D721Med (cell line): ENCODE measurements at places on chromosomes 1 and 21.

DNA sequence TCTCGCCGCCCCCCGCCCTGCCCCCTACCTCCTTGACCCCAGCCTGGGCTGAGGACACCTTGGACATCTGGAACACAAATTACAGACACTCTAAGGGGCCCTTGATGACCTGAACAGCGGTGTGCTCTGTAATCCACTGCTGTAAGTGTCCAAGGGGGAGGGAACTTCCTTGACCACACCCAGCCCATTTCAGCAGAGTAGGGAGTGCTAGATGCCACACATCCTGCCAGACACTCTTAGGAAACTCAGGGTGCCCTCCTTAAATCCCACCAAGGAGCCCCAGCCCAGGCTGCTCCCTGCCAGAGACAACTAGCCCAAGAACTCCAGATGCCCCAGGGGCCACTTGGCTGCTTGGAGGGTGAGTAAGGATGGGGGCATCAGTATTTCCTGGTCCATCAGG lies 282.2 kb downstream of the RRAGC start:
- DNase-seq: no peak

- DNase-seq: peak; percentile 68
These were observed 5.1 kb downstream of the TMEM201 start for GRCh38 chr1:9593492-9594465.

DNA sequence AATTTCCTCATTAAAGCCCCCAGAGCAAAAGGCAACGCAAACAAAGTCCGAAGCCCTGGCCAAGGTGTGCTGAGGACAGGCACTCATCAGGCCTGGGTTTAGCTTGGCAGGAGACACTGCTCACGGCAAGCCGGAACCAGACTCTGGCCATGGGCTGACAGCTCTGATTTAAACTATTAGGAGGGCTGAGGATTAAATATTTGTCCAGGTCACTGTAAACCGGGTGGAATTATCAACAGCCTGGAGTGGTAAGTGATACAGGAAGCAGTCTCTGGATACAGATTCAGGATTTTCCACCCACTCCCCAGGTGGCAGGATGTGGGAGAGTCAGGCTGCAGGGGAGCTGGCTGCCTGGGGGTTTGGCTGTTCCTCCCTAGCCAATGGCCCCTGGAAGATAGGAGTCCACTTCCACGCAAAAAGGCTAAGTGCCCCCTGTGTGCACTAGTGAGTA lies 42.4 kb downstream of the SLC66A1 start:
- DNase-seq: no peak

DNA sequence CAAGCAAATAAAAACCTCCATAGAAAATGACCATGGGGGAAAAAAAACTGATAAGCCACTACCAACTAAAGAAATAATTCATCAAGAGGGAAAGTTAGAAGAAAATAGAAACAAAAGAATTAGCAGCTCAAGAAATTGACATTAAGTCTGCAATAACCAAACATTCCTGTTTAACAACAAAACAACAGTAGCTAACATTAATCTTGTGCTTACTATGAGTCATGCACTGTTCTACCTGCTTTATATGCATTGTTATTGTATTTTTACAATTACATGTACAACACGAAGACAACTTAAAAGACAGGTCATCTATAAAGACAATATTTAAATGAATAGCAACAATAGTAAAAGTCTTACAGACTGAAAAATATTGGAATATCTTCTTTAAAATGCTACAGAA lies 34.4 kb upstream of the LRRC7 start:
- no peak for DNase-seq

DNA sequence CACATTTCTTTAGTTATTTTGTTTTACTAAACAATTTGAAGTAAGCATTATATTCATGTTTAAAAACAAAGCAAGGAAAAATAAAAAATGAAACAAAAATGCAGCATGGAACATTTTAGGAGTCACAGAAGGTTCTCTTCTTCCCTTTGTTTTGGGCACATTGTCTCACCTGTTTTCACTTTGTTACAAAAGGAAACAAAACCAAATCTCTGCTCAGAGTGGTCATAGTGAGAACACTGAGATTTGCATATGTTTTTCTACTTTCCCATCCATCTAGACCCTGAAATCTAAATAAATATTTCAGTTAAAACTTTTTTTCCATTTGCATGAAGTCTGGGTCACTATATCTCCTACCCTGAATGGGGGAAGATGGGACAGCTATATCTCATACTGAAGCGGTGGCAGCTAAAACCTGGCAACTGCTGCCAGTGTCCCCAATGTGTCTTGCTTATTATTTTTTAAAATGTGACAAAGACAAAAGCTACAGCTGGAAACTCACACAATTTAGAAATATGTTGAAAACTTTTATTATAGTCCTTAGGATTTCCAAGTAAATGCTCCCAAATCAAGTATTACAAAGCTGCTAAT lies 3.5 kb downstream of the EXOC8 start:
- no peak for DNase-seq

- DNase-seq: no peak
These were observed 34.8 kb downstream of the ACOT7 start for GRCh38 chr1:6358757-6359201.

GRCh38 chr1:119549719-119550132 lies 42.7 kb downstream of the HSD3B1 start:
- DNase-seq: no peak
